ENCODE measurements at places on chromosomes 3 and 15.

DNA sequence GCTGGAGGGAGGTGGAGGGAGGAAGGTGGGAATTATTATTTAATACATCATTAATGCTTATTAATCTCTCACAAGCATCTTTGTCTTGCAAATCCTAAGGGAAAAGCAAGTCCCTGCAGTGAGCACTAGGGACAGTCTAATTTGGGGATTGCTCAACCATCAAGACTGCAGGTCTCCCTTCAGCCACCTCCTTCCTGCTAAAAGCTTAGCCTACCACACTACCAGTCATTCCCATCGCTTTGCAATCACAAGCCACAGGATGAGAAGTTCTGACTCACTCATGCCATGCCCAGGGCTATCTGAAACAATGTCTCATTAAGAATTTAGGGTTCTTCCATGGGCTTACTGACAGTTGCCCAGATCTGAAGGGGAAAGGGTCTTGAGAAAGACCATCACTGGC lies 51.0 kb upstream of the EIF1B start:
- DNase-seq: no peak

DNA sequence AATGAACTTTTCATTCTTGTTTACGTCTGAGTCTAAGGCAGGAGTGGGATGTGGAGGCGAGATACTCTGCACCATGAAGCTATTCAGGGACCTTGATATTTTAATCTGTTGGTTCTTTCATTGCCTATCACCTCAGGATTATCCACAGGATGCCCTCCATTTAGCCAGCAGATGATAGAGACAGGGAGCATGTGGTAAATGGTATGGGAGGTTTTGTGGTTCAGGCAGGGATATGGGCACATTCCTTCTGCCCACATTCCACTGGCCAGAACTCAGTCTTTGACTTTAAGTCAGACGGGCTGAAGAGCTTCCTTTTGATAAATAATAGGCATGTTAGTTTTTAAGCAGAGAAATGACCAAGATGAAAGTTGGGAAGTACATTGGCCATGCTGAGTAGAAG lies 548.0 kb upstream of the CCDC54 start:
- DNase-seq: no peak

- DNase-seq: no peak
Measured at GRCh38 chr3:39232859-39233258, 40.5 kb upstream of the XIRP1 start.

GRCh38 chr3:177579419-177579818 lies 382.1 kb upstream of the TBL1XR1 start:
- DNase-seq: no peak

DNA sequence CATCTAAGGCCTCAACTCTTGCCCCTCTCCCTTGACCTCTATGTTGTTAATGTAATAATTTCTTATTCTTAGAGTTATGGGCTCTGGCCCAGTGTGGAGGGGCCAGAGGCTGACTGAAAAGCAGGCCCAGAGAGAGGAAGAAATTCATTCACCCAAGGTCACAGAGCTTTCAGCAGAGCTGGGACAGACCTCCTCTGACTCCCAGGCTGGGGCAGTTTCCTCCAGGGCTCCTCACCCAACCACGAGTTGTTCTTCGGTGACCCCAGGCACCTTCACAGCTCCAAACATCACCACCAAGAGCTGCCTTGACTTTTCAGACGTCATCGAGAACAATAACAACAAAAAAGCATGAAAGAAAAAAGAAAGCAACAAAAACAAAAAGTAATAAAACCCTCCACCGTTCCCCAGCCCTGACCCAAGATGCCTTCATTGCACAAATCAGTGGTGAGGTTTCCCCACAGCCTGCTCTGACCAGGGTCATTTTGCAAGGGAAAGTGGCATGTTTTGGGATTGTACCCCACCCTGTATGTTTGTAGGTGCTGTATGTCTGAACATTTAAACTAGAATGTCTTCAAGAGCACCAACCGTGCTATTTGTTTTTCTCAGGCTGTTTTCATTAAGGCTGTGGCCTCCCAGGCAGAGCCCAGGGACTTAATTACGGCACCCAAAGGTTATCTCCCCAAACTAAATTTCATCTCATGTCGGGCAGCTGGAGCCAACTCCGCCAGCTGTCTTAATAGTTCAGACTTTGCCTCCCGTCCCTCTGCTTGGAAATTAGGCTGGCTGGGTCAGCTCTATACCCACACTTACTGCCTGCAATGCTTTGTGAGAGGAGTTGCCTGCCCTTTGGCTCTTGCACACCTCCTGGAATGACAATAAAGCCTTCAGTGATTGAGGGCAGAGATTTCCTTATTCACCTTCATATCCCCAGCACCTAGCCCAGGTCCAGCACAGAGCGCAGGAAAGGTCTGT lies 173.8 kb downstream of the RPLP1 start:
- DNase-seq: no peak

GRCh38 chr3:122681284-122681973 lies 790 bp downstream of the PARP14 start:
- DNase-seq: no peak

DNA sequence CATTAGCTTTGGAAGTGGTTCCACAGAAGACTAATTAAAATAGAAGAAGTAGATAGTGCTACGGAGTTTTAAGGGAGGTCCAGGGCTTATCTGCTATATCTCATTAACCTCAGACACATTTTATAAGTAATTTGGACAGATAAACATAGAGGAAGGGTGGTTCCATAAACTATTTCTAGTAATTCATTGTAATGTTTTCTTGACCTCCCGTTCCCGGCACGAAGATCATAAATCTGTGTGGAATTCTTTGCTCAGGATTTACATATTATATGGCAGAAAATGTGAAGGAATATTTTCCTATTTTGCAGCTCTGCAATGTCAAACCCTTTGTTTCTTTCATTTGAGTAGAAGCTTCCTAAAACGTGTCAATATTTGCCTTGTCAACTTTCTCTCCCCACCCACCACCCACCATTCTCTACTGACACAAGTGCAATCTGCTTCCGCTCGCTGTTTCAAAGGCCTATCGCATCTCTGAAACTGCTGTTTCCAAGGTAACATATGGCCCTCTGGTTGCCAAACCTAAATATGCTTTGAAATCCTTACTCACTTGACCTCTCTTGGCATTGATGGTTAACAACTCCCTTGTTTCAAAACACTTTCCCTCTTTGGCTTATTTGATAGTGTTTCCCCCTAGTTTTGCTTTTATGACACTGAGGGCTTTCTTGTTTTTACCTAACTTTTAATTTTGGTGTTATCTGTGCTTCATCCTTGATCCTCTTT lies 21.4 kb upstream of the PLSCR5 start:
- DNase-seq: no peak

DNA sequence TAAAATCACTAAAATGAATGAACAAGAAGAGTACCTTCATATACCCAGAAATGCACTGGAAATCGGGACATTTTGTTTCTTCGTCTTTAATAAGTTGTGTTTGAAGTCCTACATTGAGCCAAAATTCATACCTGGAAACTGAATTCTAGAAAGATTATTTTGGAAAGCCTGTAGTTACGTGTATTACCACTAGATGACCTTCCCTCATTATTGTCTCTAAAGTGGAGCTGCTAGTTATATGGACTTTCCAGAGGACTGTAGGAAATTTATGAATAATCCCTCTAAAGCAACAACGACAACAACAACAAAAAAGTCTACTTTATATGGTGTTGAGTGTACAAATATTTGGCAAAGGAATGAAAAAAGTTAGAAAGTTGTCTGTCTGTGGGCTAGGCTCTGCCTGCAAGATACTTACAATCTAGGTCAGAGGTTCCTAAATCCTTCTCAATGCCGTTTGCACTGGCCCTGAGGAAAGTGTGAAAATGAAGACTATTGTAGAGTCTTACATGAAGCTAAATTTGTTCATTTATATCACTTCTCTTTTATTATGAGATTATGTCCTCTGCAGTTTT lies 234.8 kb upstream of the NR2E3 start:
- no peak for DNase-seq

GRCh38 chr3:106758459-106758858 lies 618.8 kb upstream of the CCDC54 start:
- no peak for DNase-seq

DNA sequence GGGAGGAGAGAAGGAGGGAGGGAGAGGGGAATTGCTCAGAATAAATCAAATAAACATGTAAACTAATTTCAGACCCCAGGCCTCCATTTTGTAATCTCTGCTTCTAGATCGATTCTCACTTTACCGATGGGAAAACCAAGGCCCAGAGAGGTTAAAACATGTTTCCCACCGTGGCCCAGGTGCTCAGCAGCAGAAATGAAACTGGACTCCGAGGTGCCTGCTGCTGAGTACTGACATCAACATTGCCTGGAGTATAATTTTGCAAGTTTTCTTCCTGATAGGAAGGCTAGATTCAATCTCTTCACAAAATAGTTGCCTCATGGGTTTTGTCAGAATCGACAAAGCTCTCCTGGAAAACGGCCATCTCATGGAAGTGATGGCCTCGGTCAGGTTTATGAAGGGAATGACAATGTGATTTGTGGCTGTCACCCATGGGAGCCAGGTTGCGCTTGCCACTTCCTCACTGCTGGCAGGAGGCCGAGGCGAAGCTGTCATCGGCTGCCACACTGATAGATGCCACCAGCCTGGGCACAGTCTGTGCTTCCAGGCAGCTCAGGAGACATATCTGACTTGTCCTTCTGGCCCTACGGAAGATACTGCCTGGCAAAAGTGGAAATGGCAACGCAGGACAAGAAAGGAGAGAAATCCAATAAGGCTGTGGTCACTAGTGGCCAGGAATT lies 133.1 kb upstream of the LRRN1 start:
- DNase-seq: no peak

GRCh38 chr3:109927726-109928125 lies 590.4 kb upstream of the DPPA4 start:
- no peak for DNase-seq

DNA sequence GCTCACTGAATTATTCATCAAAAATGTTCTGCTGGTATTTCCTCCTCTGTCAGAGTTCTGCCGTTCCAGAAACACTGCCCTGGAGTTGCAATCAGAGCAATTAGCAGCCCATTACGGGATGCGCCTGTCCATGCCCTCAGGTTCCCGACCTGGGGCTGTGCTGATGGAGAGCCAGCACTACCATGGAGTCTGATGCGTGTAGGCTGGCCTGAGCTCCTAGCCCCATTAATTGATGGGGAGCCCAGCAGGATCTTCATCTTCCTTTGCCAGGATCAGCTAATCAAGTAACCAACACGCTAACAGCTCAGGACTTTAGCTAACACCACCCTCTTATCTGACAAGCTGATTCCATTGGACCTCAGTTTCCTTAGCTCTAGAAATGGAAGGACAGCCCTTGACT lies 164.2 kb downstream of the ABHD5 start:
- DNase-seq: no peak

DNA sequence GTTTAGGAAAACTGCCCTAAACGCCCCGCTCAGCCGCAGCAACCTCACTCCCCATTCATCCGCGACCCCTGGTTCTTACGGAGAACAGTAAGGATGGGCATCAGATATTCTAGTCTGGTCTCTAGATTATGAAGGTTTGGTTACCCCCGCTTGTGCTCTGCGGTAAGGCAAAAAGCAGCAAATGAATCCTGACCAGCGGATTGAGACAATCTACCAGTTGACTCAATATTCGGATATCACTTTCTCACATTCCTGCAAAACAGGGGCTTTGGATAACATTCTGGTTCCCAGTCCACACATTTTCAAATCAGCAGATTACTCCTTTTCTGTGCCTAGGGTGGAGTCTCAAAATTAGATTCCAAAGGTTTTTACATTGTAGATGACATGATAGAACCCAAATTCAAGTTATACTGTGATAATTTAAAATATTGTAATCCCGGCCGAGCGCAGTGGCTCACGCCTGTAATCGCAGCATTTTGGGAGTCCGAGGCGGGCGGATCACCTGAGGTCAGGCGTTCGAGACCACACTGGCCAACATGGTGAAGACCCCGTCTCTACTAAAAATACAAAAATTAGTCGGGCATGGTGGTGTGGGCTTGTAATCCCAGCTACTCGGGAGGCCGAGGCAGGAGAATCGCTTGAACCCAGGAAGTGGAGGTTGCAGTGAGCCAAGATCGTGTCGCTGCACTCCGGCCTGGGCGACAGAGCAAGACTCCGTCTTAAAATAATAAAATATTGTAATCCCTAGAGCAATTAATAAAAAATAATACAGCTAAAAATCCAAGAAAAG lies 1.1 kb upstream of the CYFIP1 start:
- no peak for DNase-seq

- DNase-seq: peak; percentile 81
Measured at GRCh38 chr3:129323651-129324294, 45.1 kb downstream of the HMCES start.

DNA sequence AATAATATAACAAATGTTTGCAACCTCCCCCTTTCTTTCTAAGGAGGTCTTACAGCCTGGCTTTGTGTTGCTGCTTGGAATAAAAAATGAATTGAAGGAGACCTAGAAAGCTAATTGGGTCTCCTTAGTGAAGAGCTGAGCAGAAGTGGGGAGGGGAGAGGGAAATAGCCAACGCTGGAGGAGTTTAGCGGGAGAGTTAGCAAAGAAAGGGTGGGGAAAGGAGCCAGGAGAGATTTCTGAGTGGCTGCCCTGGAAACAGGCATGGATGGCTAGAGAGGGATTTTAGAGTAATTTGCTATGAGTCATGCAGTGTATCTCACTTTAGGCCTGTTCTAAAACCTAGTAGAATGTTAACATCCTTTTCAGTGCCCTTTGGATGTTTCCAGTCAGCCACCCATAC lies 45.2 kb upstream of the PFN2 start:
- no peak for DNase-seq

- DNase-seq: no peak
Measured at GRCh38 chr15:40244961-40245523, 6.2 kb downstream of the PAK6 start.

- no peak for DNase-seq
Measured at GRCh38 chr15:71496336-71496955, 313.9 kb upstream of the NR2E3 start.

DNA sequence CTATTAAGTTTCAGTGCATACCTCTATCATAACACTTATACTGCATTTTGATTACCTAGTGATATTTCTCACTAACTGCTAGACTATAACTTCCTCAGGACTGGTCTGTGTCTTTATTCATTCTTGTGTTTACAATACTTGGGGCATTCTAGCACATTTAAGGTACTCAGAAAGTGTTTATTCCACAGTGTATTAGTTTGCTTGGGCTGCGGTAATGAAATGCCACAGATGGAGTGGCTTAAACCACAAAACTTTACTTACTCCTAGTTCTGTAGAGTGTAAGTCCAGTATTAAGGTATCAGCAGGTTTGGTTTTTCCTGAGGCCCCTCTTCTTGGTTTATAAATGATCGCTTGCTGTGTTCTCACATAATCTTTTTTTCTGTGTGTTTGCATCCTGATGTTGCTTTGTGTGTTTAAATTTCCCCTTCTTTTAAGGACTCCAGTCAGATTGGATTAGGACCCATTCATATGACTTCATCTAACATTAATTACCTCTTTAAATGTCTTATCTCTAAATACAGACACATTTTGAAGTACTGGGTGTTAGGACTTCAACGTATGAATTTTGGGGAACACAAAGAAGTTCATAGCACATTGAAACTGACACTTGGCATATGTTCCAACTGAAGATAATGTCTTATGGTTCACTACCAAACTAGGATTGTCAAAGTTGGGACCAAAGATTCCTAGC lies 23.9 kb downstream of the RNF111 start:
- no peak for DNase-seq

DNA sequence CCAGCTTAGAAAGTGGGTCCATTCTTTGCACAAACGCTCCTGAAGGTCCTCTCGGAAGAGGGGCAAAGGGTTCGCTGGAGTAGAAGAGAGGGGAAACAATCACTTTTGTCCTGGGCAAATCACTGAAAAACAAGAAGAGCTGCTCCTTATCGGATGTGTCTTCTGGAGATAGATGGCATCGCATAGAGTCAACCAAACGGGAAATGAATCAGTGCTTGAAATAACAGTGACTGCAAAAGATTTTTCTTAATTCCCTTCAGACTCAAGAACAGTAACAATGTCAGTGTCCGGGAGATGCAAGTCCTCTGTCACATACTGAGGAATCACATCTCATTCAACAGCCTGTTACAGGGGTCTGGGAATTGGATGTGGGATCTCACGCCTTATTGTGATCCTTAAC lies 78.8 kb upstream of the PCSK6 start:
- DNase-seq: no peak

Measured in GM12892 (cell line).